ENCODE measurements at places on chromosomes 1 and 21.
A peak's percentile ranks its signal among the peaks of the same experiment; 100 is the strongest.

DNA sequence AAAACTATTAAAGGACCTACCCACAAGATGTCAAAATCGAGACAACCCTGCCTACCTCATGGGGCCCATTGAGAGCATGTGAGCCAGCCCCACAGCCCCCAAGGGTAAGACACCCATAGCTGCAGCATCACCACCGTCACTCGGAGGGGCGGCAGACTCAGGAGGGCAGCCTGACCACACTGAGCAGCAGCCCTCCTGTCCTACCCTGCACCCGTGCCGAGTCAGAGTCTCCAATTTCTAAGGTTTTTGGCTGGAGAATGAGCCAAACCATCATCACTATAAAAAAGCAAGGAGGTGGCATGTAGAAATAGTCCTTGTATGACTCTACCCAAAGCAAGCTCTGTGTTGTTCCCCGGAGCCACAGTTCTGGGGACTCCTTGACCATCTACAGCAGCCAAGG is 94.7 kb downstream of the SSBP3 start:
- DNase-seq = no peak

- no peak for DNase-seq
Observed at GRCh38 chr1:115882913-115883902, 42.3 kb upstream of the NHLH2 start.

GRCh38 chr21:42768324-42769121 is 110.8 kb downstream of the WDR4 start:
- DNase-seq = no peak

- no peak for DNase-seq
Observed at GRCh38 chr1:24822887-24823286, 77.6 kb downstream of the CLIC4 start.

GRCh38 chr1:15004396-15004795 is 149.2 kb upstream of the TMEM51 start:
- DNase-seq = no peak

GRCh38 chr1:40185951-40186864 is 25.0 kb downstream of the RLF start:
- no peak for DNase-seq

DNA sequence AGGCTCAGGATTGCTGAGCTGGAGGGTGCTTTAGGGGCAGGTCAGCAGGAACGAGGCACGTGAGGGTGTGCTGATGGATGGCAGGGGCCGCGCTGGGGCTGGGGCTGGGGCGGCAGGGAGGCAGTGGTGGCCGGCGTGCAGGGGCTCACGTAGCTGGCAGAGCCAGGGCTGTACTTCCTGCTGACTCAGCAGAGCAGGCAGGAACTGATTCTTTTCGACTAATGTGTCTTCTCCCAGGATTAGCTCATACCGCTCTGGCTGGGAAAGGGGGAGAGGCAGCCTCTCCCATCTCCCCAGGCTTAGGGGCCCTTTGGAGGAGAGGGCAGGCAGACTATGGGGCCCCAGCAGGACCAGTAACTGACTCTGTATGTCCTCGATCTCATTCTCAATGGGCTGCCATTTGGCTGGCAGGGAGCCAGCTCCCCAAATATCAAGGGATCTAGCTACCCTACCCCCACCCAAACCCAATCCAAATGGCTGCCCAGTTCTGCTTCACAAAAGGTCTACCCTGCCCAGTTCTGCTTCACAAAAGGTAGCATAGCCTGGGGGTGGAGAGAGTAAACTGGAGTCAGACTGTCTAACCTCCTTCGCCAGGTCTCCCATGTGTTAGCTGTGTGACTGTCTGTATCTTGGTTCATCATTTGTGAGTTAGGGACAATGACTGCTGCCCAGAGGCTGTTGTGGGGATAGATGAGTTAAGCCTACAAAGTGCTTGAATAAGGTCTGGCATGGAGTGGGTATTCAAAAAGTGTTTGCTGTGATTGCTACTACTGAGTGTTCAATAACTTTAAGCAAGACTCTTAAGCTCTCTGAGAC is 100.1 kb upstream of the SLC2A1 start:
- DNase-seq = peak; percentile 33

DNA sequence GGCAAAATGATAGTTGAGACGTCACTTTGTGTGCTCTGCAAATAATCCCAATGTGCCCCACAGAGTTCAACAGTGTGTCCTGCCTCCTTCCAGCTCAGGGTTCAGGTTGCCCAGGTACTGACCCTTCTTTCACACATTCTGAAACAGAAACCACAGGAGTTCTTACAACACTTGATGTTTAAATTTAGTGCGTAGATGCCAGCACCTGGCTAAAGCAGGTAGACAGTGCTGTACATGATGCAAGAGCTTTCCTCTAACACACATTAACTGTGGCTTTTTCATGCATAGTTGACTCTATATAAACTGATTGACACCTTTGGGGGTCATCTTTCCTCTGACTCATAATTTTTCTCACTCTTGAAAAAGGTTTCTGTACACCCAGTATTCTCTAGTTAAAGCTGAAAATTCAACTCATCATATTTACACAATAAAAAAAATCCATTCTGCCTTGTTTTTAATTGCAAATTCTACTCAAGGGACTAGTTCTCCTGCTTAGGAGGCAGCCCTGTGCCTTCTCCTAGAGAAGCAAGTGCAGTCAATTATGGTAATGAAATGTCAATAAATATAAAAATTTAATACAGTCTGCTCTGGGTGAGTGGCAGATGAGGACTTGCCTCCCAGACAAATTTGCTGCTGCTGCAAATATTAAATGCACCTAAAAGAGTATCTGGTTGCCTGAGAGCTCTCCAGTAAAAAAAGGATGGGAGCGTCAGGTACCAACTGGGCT is 91.4 kb downstream of the NR5A2 start:
- DNase-seq = no peak

GRCh38 chr21:34668803-34669148 is at the start of gene CLIC6:
TSS of gene CLIC6 (plus strand) at chr21:34668994. CDS start at chr21:34669389, 395 bp downstream.
- DNase-seq = no peak

GRCh38 chr1:86380257-86380861 is 15.8 kb downstream of the ODF2L start:
- DNase-seq = peak; percentile 70

DNA sequence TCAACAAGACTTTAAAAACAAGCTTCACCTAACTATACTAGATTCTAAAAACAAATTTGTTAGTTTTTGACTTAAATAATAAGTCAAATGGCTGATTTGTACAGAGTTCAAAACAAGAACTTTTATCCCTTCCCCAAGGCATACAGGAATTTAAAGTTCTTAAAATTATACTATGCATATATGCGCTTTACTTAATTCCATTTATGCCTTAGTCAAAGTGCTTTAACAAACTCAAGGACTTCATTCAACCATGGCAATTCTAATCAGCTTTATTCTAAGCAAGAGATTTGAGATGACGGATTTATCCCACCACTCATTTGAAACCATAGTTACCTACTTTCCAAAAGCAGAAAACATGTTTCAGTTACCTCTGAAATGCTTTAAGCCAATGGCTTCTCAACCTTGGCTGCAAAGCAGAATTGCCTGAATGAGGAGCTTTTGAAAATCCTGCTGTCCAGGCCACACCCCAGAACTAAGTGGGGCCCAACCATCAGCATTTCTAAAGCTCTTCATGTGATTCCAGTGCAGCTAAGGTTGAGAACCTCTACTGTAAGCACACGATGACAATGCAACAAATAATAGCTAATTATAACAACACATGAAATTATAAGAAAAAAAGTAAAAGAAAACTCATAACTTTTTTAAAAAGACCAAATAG is 44.6 kb downstream of the TTLL7 start:
- no peak for DNase-seq

DNA sequence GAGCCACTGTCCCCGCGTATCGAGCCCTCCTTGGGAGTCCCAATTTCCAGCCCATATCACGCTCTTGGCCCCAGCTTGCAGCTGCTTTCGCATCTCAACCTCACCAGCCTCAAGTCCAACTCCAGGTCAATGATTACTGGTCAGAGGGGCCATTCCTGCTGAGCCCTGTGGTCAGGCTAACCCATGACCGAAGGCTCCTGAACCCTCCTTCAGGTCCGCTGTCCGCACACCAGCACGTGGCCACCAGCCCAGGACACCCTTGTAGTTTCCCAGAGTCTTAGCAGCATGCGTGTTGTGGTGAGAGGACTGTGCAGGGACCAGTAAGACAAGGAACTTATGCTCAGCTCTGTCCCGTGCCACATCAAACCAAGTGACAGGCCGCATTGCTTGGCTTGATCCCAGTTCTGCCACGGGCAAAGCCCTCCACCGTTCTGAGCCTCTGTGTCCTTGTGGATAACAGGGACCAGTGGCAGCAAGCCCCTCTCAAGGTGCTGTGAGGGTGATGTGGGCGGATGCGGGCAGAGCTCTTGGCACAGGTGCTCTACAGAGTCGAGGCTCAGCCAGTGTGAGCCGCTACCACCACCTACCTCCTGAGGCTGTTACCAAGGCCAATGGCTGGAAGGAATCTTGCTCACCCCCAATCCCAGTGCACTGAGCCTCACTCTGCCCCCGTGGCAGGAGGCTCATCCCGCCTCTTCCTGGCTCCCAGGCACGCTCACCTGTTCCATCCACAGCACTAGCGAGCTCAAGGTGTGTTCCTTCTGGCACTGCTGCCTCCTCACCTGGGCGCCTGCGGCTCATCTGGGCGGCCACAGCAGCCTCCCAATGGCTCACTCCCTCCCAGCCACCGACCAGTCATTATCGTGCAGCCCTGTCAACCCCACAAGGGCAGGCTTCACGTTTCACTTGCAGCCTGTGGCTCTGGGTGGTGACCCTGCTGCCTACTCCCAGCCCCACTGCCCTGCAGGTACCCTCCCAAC is 20.4 kb downstream of the KRTAP10-1 start:
- no peak for DNase-seq

DNA sequence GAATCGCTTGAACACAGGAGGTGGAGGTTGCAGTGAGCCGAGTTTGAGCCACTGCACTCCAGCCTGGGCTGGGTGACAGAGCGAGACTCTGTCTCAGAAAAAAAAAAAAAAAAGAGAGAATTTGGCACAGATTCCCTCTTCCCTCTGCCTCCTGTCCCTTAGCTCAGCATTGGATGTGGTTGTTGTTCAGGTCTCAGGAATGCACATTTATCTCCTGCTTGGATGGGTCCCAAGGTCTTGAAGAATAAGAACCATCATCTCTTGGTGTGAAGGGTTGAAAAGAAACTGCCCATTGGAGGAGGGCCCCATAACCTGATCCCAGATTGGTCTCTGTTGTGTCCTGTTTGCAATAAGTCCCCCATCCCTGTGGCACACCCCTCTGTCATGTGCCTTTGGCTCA is 34.9 kb downstream of the UBIAD1 start:
- no peak for DNase-seq

DNA sequence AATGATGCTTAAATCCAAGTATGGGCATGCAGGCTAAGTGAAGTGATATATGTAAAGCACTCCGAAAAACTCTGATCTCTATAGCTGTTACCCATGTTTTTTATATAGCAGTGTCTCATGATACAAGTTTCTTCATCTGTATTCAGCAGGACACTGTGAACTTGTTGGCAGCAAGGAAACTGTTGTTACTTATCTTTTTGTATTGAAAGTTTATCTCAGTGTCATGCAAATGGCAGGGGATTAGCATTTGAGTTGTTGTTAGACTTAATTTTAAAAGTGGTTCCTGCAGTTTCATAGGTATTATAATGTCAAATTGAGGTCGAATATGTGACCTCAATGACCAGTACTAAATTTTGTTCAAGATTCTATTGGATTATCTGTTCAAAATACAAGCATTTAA is 47.9 kb downstream of the NCAM2 start:
- DNase-seq = no peak

GRCh38 chr1:51558375-51558924 is 39.4 kb upstream of the EPS15 start:
- no peak for DNase-seq

GRCh38 chr1:2269922-2270259 is 41.8 kb downstream of the SKI start:
- DNase-seq = no peak

- DNase-seq = no peak
Observed at GRCh38 chr1:36602184-36602583, 119.5 kb upstream of the CSF3R start.

- no peak for DNase-seq
Observed at GRCh38 chr1:63010913-63011660, 227.2 kb downstream of the ATG4C start.

DNA sequence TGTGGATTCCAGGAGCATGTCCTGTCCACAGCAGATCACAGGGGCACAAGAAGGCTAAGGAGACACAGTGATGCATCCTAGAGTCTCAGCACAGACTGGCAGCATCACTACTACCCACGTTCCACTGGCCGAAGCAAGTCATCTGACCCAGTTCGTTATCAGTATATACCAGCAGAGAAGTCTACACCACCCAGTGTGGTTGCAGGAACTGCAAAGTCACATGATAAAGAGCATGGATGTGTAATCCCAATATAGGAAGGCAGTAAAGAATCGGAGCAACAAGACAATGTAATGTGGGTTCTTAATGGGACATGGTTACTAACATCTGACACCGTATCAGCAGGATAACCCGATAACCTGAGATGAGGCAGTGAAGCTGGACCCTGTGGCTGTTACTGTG is 246.6 kb downstream of the RRAGC start:
- no peak for DNase-seq

DNA sequence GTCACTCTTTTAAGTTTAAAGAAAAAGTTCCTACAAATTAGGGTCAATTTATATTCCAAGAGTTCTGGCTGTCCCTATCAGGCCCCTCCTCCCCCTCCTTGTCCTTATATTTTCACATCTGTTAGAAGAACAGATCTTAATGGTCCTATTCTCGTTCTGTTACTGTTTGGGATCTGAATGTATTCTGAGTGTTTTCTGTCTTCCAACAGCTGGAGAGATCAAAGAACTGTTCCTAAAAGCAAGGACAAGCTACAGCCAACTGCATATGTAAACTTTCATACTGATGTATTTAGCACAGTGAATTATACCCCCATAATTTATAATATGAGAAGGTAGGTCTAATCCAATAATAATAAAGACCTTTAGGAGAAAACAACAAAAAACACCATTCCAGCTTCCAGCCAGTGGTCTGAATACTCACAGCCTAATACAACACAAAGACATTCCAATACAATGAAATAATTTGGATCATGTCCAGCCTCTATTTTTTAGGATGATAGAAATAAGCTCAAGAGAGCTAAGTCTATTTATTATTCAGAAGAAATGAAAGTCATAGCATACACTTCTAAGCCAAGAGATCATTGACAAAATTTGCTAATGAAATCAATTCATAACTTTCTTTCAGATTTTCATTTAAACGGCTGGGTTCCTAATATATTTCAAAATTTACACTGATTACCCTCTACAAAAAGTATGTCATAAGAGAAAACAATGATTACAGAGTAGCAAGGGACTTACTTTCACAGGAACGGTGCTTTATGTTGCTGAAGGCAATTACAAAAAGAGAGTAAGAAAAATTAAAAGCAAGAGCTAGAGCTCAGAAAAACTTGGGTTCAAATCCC is 25.3 kb downstream of the WLS start:
- DNase-seq = no peak

Data from KBM-7 (cell line).